ENCODE measurements at places on chromosomes 6 and 20.
A peak's percentile ranks its signal among the peaks of the same experiment; 100 is the strongest.

- DNase-seq = no peak
Observed at GRCh38 chr6:39507331-39507998, 185.0 kb upstream of the KCNK16 start.

GRCh38 chr6:84791233-84791632 lies 26.8 kb upstream of the TBX18 start:
- DNase-seq = no peak

DNA sequence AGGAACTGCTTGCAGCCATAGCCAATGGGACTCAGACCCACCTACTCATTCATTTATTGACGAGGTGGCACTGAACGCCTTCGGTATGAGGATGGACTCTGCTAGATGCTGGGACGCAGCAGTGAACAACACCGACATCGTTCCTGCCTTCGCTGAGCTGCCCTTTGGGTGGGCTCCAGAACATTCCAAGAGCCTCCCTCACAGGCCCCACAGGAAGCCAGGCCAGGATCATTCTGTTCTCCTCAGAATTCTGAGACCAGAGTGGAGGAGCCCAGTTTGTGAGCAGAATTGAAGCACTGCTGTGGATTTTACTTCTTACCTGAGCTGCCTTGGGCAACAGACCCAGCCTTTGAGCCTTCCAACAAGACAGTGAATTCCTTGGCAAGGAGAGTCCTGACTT lies 82.1 kb downstream of the KCNB1 start:
- DNase-seq = no peak

- no peak for DNase-seq
Observed at GRCh38 chr6:165658395-165659058, 4.5 kb downstream of the PDE10A start.

DNA sequence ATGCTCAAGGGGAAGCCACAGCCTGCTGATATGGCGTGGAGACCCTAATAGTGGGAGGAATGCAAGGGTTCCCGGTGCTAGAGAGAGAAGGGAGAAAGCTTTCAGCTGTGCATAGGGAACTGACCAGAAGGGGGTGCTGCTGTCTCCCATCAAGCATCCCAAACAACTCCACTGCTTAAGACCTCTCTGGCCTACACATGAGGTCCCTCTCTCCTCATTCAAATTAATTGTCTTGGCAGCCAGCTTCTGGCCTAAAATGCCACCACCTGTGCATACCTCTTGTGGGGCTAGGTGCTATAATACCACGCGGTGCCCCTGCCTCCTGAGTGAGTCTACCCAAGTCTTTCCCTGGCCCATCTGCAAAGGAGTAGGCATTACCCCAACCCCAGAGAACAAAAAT lies 14.5 kb downstream of the ADISSP start:
- DNase-seq = peak; percentile 22

Measured in NCI-H1105 (cell line).